D721Med (cell line): ENCODE measurements at places on chromosomes 1 and 21.
A peak's percentile ranks its signal among the peaks of the same experiment; 100 is the strongest.

GRCh38 chr1:62198781-62199125 lies 4.1 kb downstream of the L1TD1 start:
- DNase-seq = no peak

GRCh38 chr1:18876210-18876609 lies 16.8 kb upstream of the TAS1R2 start:
- DNase-seq = no peak

GRCh38 chr1:219402925-219403324 lies 210.0 kb downstream of the ZC3H11B start:
- DNase-seq = no peak

DNA sequence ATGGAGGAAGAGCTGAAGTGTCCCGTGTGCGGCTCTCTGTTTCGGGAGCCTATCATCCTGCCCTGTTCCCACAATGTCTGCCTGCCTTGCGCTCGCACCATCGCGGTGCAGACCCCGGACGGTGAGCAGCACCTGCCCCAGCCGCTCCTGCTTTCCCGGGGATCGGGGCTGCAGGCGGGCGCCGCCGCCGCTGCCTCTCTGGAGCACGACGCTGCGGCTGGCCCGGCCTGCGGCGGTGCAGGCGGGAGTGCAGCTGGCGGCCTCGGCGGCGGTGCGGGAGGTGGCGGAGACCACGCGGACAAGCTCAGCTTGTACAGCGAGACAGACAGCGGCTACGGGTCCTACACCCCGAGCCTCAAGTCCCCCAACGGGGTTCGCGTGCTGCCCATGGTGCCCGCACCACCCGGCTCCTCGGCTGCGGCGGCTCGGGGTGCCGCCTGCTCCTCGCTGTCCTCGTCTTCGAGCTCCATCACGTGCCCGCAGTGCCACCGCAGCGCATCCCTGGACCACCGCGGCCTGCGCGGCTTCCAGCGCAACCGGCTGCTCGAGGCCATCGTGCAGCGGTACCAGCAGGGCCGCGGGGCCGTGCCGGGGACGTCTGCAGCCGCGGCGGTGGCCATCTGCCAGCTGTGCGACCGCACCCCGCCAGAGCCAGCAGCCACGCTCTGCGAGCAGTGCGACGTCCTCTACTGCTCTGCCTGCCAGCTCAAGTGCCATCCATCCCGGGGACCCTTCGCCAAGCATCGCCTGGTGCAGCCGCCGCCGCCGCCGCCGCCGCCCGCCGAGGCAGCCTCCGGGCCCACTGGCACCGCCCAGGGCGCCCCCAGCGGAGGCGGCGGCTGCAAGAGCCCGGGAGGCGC lies 1.3 kb downstream of the TRIM67 start:
- DNase-seq = no peak

- no peak for DNase-seq
Measured at GRCh38 chr1:17096584-17096983, 22.7 kb downstream of the PADI2 start.

DNA sequence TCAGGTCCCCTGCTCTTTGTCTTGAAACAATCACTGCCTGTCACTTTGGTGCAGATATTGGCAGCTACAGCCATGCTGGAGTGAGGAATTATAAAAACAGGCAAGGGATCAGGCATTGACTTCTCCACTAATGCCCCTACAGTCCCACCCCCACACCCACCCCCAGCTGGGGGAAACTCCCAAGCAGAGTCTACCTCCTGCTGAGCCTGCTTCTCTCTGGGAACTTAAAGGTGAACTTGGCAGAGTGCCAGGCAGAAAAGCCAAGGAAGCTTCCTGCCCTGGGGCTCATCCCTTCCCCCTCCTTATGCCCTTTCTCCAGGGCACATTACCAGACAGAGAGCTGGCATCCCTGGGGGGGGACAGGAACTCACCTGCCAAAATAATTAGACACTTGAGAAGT lies 6.7 kb downstream of the NCMAP start:
- no peak for DNase-seq

DNA sequence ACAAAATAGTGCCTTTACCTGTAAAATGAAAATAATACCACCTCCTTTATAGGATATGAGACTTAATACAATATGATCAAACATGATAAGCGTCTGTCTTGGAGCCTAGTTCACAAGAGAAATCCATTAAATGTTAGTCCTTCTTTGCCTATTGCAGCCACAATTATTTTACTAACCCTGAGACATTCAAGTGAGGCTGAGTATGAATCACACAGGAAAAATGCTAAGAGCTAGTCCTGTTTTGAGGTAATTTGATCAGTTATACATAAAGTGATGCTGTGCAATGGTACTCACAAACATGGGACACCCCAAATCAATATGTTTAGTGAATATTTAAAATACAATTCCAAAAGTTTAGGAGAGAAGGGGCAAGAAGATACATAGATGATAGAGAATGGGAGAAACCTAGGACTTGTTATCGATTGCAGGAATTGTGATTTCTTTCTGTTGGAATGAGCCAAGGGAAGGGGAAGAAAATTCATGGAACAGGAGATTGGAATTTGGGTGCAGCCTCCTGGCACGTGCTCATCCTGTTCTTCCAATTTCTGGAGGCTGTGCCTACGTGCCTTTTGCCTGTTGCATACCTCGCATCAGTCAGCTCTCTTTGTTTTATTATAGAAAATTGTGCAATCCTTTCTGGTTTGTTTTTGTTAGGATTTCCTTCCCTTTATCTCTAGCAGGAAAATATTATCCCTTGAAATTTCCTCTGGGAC lies 39.9 kb upstream of the BACH1 start:
- DNase-seq = no peak

DNA sequence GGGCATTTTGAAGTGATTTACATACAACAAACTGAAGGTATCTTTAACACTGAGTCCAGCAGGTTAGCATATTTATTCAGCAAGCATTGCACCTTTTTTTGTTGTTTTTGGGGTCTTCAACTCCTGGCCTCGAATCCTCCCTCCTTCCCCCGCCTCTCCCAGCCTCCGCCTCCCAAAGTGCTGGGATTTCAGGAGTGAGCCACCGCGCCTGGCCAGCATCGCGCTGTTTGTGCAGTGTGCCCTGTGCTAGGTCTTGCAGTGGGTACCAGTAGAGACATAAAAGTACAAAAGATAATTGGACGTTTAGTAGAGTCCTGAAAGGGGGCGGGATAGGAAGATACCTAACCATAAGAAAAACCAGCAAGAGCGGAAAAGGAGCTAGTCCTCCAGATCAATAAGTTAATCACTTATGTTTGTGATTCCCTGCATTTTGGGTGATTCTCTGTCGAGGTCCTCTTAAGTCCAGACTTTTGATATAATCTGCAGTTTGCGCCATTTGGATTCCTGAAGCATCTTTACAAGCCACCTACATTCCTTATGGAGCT lies 111.8 kb downstream of the OSBPL9 start:
- no peak for DNase-seq

DNA sequence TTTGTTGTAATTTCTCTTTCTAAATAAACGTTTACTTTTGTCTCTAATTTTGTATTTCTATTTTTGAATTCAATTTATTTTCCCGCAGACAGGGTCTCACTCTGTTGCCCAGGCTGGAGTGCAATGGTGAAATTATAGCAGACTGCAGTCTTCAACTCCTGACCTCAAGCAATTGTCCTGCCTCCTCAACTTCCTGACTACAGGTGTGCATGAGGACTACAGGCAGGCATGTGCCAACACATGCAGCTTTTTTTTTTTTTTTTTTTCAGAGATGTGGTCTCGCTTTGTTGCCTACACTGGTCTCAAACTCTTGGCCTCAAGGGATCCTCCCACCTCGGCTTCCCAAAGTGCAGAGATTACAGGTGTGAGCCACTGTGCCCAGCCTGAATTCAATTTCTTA lies 36.7 kb upstream of the IL20 start:
- no peak for DNase-seq

DNA sequence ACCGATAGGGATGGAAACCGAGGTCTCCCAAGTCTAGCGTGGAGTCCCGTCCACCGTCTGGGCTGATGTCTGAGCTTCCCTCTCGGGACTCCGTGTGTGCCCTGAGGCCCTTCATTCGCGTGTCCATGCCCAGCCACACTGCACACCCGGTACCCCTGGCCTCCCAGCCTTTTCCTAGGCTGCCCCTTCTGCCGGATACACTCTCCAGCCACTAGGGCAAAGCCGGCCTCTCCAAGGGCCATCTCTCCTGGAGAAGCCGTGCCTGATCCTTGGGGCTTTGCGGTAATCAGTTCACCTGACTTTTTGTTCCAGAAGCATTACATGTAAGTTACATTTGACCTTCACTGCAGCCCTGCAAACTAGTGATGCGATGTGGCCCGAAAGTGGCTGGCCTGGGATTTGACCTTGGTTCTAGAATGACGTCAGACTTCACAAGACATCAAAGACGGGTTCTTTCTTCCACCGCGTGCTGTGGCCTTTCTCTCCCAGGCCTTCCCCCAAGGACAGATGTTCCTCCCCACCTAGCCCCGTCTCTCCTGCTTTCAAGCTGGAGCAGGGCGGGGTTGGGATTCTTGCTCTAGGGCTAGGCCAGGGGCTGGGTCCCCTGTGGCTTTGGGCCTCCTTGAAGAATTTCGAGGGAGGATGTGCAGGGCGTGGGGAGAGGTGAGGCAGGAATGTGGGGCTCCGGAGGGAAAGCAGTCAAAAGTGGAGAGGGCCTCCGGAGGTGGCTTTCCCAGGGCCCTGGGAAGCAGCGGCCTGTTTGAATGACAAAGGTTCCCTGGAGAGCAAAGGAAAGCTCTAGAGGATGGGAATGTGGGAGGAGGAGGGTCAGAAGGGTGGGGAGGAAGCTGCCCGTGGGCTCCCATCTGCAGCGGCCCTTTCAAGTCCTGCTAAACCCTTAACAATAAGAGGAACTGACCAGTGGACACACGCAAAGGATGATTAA lies 49.7 kb upstream of the SLC2A1 start:
- no peak for DNase-seq

- DNase-seq = no peak
Measured at GRCh38 chr1:183676586-183677189, 23.6 kb upstream of the APOBEC4 start.

DNA sequence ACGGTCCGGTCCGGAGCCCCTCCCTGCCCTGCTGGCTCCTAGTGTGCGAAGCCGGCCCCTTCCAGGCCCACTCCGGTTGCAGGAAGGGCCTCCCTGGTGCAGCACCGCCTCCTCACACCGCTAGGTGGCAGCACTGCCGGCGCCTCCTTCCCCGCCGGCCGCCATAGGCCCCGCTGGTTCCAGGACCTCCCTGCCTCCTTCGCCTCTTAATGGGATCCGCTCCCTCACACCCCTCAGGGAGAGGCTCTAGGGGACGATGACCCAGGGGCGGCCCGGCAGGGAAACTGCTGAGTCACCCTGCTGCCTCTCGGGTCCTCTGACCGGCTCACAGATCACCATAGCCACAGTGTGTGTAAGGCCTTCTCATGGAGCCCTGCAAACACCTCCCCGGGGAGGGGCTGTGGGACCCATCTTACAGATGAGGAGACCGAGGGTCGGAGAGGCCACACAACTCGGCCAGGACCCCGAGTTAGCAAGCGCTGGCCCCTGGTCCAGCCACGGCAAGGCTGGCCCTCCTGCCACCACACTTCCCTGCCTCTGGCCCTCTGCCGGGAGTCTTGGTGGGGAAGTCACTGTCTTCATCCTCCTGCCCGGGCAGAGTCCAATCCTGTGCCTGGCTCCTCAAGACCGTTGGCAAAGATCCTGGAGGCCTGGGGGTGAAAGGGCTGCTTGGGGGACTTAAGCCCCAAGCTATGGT lies 1.6 kb upstream of the AJAP1 start:
- DNase-seq = peak; percentile 62
